ENCODE measurements at places on chromosomes 11 and 22.

DNA sequence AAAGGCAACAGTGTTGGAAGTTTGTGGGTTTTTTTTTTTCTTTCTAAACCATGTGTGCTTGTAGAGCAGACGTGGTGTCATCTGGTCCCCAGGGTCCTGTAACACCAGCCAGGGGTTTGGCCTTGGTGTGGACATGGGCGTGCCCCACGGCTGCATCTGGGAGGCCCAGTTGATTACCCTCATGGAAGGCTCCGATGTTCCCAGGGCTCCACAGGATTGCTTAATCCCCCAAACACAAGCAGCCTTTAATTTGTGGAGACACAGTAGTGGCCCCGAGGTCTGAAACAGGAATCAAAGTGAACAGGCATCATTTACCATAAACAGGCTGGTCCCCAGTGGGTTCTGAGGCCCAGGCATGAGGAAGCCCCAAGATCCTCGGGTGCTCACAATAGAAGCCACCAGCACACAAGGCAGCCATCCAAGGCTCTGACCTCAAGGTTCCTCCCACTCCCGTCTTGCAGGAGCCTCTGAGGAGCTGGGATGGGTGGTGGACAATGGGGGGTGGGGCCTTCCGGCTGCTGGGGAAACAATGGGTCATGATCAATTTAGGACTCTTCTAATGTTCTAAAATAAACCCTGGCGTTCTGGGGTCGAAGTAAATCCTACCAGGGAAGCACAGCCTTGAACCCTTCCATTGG, 115.0 kb upstream of the CD82 start:
- peaks cover 21% of the 10 kb centered on the region for H3K4me1 ChIP-seq
- no peak for DNase-seq
- no peak overlapping the region for H3K4me3 ChIP-seq
- no peaks in the 10 kb centered on the region for H3K36me3 ChIP-seq
- no peak overlapping the region for H3K27ac ChIP-seq

DNA sequence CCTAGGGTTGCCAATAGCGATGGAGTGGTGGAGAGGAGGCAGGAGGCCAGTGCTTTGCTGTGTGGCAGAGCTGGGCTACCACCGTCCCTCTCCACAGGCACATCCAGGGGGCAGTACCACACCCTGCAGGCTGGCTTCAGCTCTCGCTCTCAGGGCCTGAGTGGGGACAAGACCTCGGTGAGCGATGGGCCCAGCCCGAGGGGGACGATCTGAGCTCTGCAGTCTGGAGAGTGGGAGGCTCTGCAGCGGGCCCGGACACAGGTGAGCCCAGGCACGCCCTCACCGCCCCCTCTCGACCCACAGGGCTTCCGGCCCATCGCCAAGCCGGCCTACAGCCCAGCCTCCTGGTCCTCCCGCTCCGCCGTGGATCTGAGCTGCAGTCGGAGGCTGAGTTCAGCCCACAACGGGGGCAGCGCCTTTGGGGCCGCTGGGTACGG, 2.5 kb downstream of the PKP3 start:
- DNase-seq = no peak
- H3K4me3 ChIP-seq = peak overlapping the region; percentile 47
- peaks cover 14% of the 10 kb centered on the region for H3K4me1 ChIP-seq
- peaks cover 18% of the 10 kb centered on the region for H3K27me3 ChIP-seq
- H3K27ac ChIP-seq = no peak overlapping the region

DNA sequence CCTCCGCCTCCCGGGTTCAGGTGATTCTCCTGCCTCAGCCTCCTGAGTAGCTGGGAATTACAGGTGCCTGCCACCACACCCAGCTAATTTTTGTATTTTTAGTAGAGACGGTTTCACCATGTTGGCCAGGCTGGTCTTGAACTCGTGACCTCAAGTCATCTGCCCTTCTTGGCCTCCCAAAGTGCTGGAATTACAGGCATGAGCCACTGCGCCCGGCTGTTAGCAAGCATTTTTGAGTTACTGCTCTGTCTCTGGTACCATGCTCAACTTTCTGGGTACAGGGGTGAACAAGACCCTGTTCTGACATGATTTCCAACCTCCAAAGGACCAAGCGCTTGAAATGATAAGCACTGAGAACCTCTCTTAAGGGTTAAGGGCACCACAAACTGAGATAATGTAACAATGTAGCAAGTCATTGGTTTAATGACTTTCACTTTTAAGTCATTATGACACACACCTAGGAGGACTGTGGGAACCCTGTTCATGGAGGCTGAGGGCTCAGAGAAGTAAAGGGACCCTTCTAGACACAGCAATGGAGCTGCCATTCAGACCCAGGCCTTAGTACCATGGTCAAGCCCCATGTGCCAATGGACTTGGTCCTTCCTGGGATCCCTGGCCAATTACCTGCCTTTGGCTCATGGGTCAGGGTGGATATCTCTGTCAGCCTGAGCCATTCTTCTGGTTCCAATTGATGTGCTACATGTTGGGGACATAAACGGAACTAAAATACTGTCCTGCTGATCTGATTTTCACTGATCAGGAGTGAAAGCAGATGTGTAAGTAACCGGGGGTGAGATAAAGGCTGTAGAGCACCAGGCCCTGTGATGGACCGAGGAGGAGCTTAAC, 11.6 kb downstream of the SLC3A2 start:
- H3K36me3 ChIP-seq = peaks cover 24% of the 10 kb centered on the region
- no peaks in the 10 kb centered on the region for H3K4me1 ChIP-seq
- no peak for DNase-seq
- H3K27ac ChIP-seq = peak overlapping the region; percentile 3

- no peaks in the 10 kb centered on the region for H3K4me1 ChIP-seq
- no peaks in the 10 kb centered on the region for H3K27me3 ChIP-seq
- H3K27ac ChIP-seq = no peak overlapping the region
- no peaks in the 10 kb centered on the region for H3K36me3 ChIP-seq
- no peak for DNase-seq
- H3K4me3 ChIP-seq = no peak overlapping the region
Measured at GRCh38 chr22:16922076-16922475, 85.9 kb downstream of the GAB4 start.

DNA sequence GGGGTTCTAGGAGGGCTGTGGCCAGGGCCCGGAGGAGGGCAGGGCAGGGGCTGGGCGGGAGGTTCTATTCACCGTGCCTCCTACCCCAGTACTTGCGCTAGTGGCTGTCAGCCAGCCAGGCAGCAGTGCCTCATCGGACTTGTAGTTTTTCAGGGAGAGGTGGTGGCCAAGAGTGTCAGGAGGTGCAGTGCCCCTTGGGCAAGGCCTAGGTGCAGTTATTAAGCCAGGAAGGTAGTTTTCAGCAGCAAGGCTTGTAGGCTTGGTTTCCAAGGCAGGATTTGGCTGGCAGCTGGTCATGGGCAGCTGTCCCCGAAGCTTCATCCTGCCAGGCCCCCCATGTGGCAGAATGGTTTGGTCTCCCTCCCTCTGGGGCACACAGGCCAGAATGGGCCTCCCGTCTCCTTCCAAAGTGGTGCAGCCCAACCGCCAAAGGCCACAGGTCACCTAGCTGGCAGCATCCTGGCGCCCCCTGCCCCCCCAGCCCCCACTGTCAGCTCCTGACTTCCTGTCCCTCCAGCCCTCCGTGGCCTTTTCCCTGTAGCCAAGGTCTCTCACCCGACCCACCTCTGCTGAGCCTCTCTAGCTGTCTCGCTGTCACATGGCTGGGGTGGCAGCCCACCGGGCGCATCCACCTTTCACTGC, 8.5 kb downstream of the CCDC88B start:
- no peaks in the 10 kb centered on the region for H3K36me3 ChIP-seq
- no peak for DNase-seq
- H3K27ac ChIP-seq = no peak overlapping the region
- no peaks in the 10 kb centered on the region for H3K4me1 ChIP-seq
- H3K4me3 ChIP-seq = no peak overlapping the region

Data from sigmoid colon (tissue), 7 donors.